Naive thymus-derived CD4-positive, alpha-beta T cell (primary cell): ENCODE measurements at places on chromosomes 6 and 20. TPM values are rescaled to one million over a fixed set of nuclear protein-coding genes. Genes with fewer than 3 reads are reported as not detected.

The GLP1R gene
- total RNA-seq = not detected

The MRPL2 gene
- 41.9 TPM for total RNA-seq

The TBX18 gene
- not detected for total RNA-seq

The MAK gene
- not detected for total RNA-seq

The SLC17A2 gene
- total RNA-seq = not detected

The ALDH8A1 gene
- 2.8 and 3.6 TPM in 2 replicates for total RNA-seq

The FBXO9 gene
- 127 TPM for total RNA-seq

The NRSN1 gene
- total RNA-seq = not detected

The SLC22A16 gene
- 2.1 TPM for total RNA-seq

The HMGA1 gene
- 102 TPM for total RNA-seq

The LCA5 gene
- total RNA-seq = 0.19 TPM

The CCDC170 gene
- 0.56 TPM for total RNA-seq

The IPCEF1 gene
- 9.9 and 12.0 TPM in 2 replicates for total RNA-seq

The C20orf202 gene
- total RNA-seq = 0.22 TPM
